Smooth muscle cell of the coronary artery (primary cell): ENCODE measurements at places on chromosomes 3 and 15. TPM values are rescaled to one million over a fixed set of nuclear protein-coding genes. Genes with fewer than 3 reads are reported as not detected.

ROPN1B gene
- not detected in 2 replicates for total RNA-seq

NMNAT3 gene
- 0.23 and 2.5 TPM in 2 replicates for total RNA-seq

KLHL40 gene
- not detected in 2 replicates for total RNA-seq

CCR4 gene
- under 0.01 TPM in 1 of 2 replicates, not detected in the other for total RNA-seq

TMEM212 gene
- not detected in 2 replicates for total RNA-seq

MDFIC2 gene
- not detected in 2 replicates for total RNA-seq

ZIC1 gene
- total RNA-seq: 1.6 TPM in 1 of 2 replicates, not detected in the other

CPN2 gene
- total RNA-seq: not detected in 2 replicates

FOXB1 gene
- not detected in 2 replicates for total RNA-seq

LARP6 gene
- total RNA-seq: 49.7 and 61.9 TPM in 2 replicates

KBTBD13 gene
- total RNA-seq: under 0.01 TPM in 1 of 2 replicates, not detected in the other

ITIH3 gene
- 2.8 TPM in 1 of 2 replicates, not detected in the other for total RNA-seq

GABRB3 gene
- 0.45 and 1.2 TPM in 2 replicates for total RNA-seq

RNF168 gene
- 18.4 and 22.5 TPM in 2 replicates for total RNA-seq

ACAP2 gene
- total RNA-seq: 38.4 and 87.8 TPM in 2 replicates

STARD5 gene
- 11.9 and 24.1 TPM in 2 replicates for total RNA-seq

CSPG4 gene
- 12.5 and 13.8 TPM in 2 replicates for total RNA-seq

NRROS gene
- total RNA-seq: 0.08 and 1.1 TPM in 2 replicates

MBD4 gene
- total RNA-seq: 23.4 and 30.7 TPM in 2 replicates

GABRA5 gene
- total RNA-seq: under 0.01 TPM in 1 of 2 replicates, not detected in the other

ZNF619 gene
- 4.3 and 5.1 TPM in 2 replicates for total RNA-seq

TMF1 gene
- 30.3 and 34.7 TPM in 2 replicates for total RNA-seq

LDHAL6B gene
- not detected in 2 replicates for total RNA-seq

PRSS50 gene
- total RNA-seq: not detected in 2 replicates

FILIP1L gene
- 8.5 and 29.8 TPM in 2 replicates for total RNA-seq

DCLK3 gene
- total RNA-seq: under 0.01 TPM in 1 of 2 replicates, not detected in the other
